ENCODE measurements at places on chromosomes 1 and 21. TPM values are rescaled to one million over a fixed set of nuclear protein-coding genes. Genes with fewer than 3 reads are reported as not detected.

GRCh38 chr1:18936814-18937481 is 19.5 kb downstream of the IFFO2 start:
- no peak for DNase-seq

DNA sequence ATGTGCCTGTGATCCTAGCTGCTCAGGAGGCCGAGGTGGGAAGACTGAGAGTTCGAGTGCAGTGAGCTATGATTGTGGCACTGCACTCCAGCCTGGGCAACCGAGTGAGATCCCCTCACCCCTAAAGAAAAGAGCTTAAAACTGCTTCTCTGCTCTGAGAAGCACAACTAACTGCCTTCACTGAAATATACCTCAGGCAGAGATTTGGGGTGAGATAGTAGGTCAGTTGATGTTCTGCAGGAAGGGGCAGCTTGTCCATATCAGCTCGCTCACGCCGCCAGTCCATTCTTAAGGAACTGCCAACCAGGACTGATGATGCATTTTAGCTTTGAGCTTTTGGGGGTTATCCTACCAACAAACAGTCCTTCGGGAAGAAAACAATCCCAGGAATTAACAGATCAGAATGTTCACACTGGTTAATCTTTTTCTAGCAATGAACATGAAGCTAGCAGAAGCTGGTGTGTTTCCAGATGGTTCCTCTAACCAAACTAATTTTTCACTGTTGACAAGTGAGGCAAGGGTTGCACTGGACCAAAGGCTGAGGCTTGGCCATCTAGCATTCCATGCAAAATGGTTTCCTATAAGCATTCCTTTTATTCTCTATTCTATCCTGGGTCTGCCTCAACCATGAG is 31.6 kb downstream of the LHX4 start:
- DNase-seq, result no peak

DNA sequence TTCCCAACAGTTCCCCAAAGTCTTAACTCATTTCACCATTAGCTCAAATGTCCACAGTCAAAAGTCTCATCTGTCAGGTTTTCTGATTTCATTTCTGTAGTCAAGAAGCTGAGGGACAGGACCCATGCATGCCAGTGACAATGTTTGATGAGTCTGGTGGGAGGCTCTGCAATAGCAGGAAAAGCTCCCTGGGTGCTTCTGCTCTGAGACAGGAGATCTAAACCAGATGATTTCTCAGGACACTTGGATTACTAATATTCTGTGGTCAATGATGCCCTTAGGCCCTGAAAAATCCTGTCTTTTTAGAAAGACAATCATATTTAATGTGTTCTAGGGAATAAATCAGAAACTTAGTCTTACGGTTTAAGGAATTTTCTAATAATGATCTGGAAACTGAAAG is 56.4 kb downstream of the PCBP3 start:
- no peak for DNase-seq

Gene ZSCAN20
- 9.0 TPM for total RNA-seq

All from LHCN-M2 (cell line).